ENCODE measurements at places on chromosomes 7 and 10. TPM values are rescaled to one million over a fixed set of nuclear protein-coding genes. Genes with fewer than 3 reads are reported as not detected.

GRCh38 chr10:102729029-102730026, 14.4 kb upstream of the WBP1L start:
- DNase-seq: peak; percentile 47

DNA sequence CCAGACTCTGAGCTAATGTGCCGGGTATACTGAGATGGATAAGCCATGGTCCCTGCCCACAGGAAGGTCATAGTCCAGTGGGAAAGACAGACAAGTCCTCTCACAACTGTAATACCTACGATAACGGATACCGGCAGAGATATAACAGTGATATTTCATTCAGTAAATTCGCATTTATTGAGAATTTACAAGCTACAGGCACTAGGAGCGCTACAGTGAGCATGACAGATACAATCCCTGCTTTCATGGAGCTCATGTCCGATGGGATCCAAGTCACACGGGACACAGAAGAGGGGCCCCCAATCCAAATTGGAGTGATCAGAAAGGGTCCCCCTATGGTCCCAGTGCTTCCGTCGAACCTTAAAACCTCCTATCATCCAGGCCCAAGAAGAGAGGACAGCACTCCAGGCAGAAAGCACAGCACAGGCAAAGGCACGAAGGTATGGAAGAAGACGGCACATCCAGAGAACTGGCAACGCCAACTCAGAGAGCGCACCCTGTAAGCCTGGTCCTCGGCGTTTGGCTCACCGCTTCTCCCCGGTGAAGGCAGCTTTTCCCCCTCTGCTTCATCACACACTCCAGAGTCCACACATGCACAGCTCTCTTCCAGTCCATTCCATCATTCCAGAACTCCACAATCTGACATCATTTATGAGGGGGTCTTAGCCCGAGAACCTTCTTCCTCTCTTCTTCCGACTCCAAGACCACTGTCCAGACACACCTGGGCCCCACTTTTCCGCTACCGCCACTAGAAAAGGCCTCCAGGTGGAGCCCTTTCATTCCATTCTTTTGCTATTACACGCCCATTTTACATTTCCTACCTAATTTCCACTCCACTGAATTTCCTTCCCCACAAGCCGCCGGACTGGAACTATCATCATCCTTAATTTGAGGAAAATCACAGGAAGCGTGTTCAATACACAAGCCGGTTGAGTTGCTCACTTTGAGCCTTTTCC, 47.8 kb upstream of the NKX2-3 start:
- DNase-seq: no peak

DNA sequence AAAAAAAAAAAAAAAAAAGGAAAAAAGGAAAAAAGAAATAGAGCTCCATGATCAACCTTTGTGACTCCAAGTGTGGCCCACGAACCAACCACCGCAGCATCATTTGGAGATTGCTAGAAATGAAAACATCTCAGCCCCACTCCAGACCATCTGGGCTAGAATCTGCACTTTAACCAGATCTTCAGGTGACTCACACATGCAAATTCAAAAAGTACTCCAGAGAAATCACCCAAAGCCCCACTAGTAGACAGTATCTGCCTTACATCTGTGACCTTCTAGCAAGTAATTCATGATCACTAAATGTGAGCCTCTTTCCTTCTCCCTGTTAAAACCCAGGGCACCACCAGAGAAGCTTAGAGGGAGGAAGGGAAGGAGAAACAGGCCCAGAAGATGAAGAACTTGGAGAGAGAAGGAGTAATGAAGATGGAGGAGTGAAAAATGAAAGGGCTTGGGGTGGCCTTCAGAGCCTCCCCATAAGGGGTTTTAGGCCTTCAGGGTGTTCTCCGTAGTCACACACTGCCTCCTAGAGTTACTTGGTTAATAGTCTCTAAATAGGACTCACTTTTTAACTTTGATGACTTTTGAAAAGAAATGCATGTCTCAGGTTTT, 94.0 kb downstream of the SLC37A3 start:
- peak; percentile 8 for DNase-seq

DNA sequence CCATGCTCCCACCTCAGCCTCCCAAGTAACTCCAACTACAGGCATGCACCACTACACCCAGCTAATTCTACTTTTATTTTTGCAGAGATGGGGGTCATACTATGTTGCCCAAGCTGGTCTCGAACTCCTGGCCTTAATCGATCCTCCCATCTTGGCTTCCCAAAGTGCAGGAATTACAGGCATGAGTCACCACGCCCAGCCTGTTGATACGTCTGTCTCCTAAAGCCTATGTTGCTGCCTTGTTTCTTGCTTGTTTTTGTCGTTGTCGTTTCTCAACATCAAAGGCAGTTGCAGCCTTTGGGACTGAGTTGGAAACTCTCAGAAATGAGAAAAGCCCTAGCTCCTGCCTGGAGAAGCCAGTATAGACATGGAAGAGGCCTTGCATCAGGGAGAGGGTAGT, 49.9 kb downstream of the SORBS1 start:
- DNase-seq: no peak

GRCh38 chr10:4820804-4821401, 5.1 kb upstream of the AKR1E2 start:
- DNase-seq: no peak

GRCh38 chr10:44263771-44264170, 121.1 kb downstream of the CXCL12 start:
- no peak for DNase-seq

DNA sequence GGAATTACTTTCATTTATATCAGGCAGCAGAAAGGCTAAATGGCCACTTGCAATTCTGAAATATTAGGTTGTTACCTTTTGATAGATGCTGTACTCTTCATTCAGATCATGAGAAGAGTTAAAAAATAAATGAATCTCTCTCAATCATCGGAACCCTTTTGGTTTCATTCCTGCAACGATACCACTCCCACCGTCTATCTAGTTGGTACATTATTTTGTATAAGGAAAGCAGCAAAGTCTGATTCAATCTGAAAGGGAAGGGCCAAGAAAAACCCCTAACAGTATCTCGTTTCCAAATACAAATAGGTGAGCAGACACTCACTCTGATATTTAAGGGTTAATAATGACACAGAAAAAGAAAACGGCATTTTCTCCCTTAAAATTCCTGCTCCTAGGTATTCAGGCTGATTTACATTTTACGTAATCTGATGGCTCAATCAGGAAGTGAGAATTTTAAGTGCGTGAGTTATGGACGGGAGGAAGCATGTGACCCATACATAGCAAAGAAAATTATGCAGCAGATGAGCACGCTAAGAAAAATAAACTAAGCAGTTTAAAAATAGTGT, 209.4 kb upstream of the KLF14 start:
- no peak for DNase-seq

DNA sequence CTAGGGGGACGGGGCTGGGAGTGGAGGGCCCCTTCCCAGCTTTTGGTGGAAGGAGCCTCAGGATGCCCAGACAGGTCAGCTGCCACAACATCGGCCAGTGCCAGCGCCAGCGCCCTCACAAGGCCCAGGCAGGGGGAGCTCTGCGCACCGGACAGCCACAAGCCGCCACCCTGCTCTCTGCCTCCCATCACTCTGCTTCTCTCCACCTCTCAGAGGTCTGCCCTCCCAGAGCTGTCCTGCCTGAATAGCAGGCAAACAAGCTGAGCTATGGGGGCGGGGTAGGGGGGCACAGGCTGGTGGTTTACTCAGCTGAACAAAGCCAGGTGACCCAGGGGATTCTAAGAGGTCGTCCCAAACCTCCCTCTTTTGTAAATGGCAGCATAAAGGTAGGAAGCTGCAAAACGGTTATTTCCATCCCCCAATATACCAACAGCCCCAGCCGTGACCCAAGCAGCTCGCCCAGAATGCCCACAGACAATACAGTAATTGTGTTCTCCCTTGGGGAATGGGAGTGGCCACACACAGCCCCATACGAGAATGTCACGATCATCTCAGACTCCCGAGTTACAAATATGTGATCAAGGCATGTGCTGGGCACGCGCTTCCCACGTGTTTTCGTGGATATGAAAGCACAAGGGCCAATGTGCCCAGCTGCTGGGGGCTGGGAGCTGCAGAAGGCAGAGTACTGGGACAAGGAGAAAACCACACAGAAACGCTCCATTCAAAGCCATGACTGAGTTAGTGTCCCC, 19.7 kb downstream of the FAM53B start:
- no peak for DNase-seq

DNA sequence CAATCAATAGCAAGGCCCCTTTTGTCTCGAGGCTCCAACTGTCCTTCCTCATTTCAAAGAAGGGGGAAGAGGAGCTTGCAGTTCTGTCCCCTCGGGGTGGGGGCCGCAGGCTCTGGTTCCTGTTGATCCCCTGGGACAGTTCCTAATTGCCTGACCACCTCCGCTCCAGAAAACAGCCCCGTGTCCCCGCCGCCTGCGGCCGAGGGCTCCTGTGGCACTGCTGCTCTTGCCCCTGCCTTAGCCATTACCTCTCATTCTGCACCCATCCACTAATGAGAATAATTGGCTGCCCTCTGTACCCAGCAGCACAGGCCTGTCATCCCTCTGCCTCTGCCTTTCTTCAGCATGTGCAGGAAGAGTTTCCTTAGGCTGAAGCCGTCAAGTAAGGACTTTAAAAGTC, 668.3 kb upstream of the FOXK1 start:
- DNase-seq: no peak

GRCh38 chr7:155995183-155995612, 182.9 kb upstream of the SHH start:
- peak; percentile 14 for DNase-seq

- no peak for DNase-seq
Observed at GRCh38 chr7:41979834-41980307, 257.1 kb downstream of the GLI3 start.

DNA sequence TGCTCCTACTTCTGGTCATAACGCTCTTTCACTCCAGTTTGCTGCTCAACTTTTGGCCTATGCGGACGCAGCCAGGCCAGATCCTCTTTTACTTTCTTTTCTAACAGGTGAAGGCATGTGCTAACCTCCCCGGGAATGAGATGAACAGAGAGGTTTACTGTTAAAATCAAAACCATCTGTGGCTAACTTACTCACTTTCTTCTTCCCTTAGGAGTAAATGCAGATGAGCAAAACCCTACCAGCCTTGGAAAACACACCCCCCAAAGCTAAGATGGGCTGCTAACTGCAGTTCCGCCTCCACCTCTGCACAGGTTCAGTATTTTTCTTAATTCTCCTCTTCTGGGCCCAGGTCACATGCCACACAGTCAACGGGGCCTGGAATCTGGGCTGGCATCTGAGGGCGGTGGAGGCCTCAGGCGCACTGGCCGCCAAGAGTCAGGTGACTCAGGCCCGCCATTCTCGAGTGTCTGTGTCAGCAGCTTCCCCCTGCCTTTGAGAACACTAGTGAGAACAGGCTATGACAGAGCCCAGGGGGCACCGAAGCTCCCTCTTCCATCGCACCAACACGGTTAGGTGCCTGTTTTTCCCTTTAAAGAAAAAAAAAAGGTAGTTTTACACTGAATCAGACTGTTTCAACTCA, 11.1 kb downstream of the FAM53B start:
- DNase-seq: peak; percentile 64

DNA sequence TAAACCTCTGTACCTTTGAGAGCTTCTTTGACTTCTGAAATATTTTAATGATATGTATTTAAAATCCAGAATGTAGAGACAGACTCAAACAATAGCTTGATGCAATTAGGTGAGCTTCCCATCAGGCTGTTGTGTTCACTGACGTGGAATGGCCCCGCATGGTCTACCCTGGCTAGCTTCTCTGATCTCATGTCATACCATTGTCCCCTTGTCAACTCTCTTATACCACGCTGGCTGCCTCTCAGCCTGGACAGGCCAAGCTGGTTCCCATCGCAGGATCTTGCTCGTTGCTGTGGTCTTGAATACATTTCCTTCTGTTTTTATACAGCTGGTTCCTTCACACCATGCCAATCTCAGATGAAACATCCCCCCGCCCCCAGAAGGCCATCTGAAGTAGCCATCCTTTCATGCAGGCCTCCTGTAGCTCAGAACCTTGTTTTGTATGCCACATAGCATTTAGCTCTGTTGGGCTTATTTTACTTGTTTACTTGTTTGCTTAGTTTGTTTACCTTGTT, 84.2 kb downstream of the FANK1 start:
- DNase-seq: no peak

- no peak for DNase-seq
Observed at GRCh38 chr10:119090968-119091367, 10.4 kb upstream of the EIF3A start.

DNA sequence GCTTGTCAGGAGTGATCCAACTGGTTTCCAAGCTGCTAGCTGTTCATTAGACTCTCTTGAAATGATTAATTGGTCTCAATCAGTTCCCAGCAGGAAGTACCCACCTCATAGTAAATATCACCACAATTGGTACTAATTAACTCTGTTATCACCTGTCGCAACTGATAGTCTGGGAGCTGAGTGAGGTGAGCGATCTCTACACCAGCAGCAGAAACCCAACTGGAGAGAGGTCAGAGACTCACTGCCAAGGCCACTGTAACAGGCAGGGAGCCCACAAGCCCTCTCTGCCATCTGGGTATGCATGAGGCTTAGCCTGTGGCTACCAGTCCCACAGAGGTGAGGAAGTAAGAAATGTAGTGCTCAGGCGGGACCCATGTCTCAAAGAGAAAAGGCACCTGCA, 245.5 kb downstream of the DYNC1I1 start:
- no peak for DNase-seq

DNA sequence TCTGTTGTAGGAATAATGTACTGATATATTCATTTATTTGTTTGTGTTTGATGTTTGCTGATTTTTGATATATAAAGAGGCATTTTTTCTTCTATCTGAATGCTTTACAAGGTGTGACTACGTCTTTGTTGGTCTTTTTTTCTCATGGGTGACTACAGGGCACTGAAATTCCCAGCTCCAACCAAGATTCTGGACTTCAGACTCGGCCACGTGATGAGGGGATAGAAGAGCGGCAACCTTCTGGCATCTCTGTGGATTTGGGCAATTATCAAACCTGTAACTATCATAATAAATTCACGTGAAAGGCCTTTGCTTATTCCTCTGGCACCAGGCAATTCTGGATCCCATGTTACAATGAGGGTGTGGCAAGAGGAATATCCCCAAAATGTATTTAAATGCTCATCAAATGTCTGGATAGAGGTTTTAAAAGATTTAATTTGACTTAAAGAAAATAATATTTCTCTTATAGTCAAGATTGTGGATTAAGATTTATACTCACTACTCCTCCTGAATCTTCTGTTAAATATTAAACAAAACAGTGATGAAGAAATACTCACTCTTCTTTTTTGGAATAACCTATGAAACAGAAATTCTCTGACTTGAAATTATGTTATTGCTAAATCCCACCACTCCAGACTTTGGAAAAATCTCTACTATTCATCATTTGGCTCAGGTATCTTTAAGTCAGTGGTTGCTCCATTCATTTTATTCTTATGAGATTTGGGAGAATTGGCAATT, 276.3 kb downstream of the GPR37 start:
- no peak for DNase-seq

- DNase-seq: no peak
Observed at GRCh38 chr10:677038-677437, 12.4 kb downstream of the DIP2C start.

The GRID1 gene
- not detected for total RNA-seq

The ATP5F1C gene
- total RNA-seq: 324 TPM

The RAMP3 gene
- not detected for total RNA-seq

The HYCC1 gene
- total RNA-seq: 24.8 TPM

The DGKI gene
- total RNA-seq: 2.2 TPM

The KLF14 gene
- not detected for total RNA-seq

The PLCE1 gene
- total RNA-seq: not detected

The SPACDR gene
- total RNA-seq: 1.5 TPM
